Breast epithelium (tissue), 4 donors: ENCODE measurements at places on chromosomes 2 and 18.
A peak's percentile ranks its signal among the peaks of the same experiment; 100 is the strongest.

DNA sequence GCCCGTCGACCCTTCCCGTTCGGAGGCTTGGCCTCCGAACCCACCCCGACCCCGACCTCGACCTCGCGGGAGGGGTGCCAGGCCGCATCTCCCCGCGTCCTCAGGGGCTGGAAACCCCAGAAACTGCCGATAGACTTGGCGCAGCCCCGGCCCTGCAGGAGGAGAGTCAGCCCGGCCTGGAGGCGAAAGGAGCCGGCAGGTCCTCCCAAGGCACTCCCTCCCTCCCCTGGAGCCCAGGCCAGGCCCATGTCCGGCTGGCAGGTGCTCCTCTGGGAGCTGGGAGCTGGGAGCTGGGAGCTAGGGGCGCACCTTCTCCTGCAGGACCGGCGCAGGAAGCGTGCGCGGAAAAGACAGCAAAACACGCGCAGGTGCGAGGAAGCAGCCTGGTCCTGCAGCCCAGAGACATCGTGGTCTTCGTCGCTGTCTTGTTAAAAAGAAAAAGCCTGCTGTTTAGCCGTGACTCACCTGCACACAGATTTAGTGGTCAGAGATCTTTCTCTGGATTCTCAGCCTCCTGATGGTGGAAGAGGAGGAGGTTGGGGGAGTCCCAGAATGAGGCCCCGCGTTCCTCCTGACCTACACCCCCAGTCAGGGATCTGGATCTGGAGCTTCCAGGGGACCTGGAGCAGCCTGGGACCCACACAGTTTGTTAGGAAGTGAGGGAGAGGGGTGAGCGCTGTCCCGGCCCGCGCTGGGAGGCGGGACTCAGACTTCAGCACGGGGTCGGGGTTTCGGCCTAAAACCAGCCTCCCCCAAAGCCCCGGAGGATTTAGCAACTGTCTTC is 660 bp upstream of the MBP start:
- DNase-seq, result peak; percentile 33

DNA sequence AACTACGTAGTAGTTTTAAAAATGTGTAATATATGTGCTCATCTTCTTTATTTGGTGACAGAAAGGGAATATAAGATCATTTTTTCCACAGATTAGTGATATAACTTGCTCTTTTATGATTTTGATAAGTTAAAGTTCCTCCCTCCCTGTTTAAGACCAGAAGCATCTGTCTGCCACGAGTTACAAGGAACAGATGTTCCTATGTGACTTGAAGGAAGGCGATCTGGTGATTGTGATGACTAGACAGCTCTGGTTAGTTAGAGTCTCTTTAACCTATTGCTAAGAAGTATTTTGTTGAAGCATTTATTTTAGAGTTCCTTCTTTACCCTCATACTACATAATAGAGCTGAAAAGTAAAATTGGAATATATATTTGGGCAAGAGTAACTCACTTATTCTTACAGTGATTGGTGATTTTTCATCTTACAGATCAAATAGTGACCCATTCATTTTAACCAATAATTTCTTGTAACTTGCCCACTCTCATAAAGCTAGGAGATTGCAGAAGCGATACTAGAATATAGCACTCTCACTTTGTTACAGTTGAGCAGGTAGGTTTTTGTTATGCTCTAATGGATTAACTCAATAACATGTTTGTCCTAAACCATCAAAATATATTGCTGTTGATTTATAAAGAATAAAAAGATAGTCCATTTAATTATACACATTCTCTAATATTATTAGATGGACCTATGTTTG is 218.7 kb downstream of the SLC4A10 start:
- DNase-seq, result no peak

- no peak for DNase-seq
Measured at GRCh38 chr18:39494211-39494896, 1928.8 kb upstream of the CELF4 start.

GRCh38 chr2:134668821-134669220 is 50.0 kb downstream of the TMEM163 start:
- DNase-seq, result no peak

DNA sequence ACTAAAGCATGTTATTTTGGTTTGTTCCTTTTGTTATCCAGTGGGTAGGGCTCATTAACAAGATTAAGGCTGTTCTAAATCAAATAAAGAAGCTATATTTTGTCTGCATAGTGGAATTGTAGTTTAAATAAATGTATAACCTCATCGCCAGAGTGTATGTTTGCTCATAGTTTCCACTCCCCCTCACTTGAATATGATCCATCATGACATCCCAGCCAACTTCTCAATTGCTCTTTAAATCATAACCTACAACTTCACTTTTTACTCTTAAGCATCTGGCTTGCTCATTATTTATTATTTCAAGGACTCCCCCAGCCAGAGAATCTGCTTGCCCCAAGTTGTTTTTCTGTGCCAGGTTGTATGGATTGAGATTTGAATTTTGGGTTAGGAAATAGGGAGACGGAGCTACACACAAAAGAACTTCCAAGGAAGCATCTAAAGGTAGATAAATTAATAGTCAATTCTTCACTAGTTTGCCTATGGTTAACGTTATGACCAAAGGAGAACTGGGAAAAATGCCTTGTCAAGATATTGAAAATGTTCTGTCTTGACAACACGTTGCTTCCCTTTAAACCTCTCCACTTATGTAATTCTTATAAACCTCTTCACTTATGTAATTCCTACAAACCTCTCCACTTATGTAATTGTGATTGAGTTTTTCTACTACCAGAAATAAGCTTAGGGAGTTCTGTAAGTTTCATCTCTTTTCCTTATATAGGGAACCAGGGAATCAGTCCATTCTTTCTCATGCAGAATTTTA is 55.4 kb upstream of the UPP2 start:
- DNase-seq, result no peak

- DNase-seq, result peak; percentile 41
Measured at GRCh38 chr18:45775241-45775676, 50.2 kb upstream of the SIGLEC15 start.

DNA sequence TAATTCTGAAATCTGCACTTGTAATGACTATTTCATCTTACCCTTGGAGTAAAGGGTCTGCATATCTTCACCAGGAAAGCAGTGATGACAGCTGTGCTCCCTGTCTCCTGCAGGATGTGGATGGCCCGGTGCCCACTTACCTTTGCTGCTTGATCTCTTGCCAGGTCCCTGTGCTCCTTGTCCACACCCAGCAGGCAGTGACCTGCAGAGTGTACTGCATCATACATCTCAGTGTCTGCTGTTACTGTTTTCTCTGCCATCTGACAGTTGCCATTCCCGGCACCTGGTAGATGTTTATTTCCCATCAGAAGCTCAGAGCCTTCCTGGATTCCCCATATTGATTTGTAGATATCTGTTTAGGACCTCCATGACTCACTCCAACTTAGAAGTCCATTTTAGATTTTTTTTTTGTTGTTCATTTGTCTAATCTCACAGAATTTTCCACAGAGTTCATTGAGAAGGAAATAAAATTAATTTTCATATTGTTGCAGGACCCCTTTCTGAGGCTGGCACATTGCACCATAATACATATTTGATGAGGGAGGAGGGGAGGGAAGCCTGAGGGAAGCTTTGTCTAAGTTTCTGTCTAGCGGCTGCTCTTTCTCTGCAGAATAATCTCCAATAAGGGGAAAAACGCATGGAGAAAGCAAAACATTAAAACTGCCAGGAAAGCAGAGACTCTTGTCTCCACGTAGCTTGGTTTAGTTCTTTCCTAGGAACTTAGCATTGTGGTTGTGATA is 697.5 kb upstream of the RAB6C start:
- DNase-seq, result no peak
